ENCODE measurements at places on chromosomes 6 and 20.

DNA sequence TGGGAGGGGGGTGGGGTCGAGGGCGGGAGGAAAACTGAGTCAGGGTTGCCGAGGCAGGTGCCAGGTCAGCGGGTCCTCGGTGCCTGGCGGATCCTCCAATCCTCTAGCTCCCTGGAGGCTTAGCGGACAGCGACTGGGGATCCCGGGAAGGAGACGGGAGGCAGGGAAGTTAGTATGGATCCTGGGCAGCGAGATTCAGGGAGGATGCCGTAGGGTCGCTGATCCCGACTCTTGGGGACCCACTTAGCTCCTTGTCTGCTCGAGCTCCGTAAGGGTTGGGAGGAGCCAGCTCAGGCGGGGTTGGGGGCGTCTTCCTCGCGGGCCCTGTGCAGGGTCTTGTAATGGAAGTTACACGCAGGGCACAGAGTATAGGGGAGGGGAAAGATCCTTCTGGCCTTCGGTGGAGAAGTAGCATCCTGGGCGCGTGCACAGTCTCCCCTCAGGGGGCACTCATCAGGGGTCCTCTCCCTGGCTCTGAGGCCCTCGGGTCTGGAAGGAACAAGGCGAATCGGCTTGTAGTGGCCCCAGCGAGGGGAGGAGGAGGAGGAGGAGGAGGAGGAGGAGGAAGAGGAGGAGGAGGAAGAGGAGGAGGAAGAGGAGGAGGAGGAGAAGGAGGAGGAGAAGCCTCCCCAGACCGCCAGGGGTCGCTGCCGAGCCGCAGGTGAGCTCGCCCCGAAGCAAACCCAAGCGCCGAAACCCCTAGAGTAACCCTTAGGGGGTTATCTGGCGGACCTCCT lies 6.4 kb upstream of the SLC12A5 start:
- peak; percentile 27 for DNase-seq

GRCh38 chr20:17594443-17594842 lies 24.6 kb downstream of the DSTN start:
- peak; percentile 93 for DNase-seq

DNA sequence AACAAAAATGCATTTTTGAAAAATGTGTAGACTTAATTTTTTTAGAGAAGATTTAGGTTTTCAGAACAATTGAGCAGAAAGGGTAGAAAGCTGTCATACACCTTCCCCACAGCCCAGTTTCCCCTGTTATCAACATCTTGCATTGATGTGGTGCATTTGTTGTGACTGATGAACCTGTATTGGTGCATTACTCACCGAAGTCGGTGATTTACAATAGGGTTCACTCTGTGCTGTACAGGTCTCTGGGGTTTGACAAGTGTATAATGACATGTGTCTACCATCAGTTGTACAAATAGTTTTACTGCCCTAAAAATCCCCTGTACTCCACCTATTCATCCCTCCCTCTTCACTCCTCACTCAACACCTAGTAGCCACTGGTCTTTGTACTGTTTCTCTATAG lies 23.8 kb upstream of the ADIG start:
- no peak for DNase-seq

DNA sequence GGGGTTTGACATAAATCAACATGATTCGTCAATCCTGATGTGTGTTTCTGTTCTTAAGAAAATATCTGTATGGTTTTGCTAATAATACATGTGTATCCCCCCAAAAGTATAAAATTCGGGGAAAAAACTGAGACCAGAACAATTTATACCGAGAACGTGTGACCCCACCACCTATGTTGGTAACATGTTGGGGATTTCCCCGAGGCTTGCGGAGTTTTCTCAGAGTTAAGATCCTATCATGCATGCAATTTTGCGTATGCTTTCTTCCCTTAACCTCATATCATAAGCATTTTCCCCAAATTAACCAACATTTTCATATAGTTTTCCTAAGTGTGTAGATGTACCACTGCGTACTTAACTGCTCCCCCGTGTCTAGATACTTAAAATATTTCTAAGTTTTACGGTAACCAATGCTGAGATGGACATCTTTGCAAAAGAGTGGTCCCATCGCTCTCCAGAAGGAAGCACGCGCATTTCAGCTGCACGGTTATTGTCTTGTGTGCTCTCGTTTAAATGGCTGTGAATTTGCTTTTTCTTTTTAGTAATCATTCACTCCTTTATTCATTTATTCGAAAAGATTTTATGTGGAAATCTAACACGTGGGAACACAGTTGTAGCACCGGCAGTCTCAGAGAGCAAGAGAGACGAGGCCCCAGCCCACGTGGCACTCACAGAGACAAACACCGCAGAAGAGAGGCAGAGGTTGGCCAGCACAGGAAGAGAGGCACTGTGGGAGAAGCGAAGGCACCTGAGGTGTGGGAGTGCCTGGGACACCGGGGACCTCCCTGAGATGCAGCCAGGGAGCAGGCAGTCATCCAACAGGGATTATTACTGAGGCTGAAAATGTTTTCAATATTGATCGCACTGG lies 13.2 kb upstream of the IRF4 start:
- no peak for DNase-seq

Measured in fibroblast of the aortic adventitia (primary cell).